ENCODE measurements at places on chromosomes 4 and X. TPM values are rescaled to one million over a fixed set of nuclear protein-coding genes. Genes with fewer than 3 reads are reported as not detected.

RHOXF2B gene
- total RNA-seq = not detected

CT47A1 gene
- not detected for total RNA-seq

ASMT gene
- not detected for total RNA-seq

MAGED4 gene
- total RNA-seq = 38.9 TPM

SLC26A1 gene
- total RNA-seq = 0.20 TPM

SULT1E1 gene
- total RNA-seq = 3.4 TPM

NMU gene
- total RNA-seq = 0.22 TPM

CDS1 gene
- not detected for total RNA-seq
